Stimulated activated CD8-positive, alpha-beta memory T cell treated with anti-CD3 and anti-CD28 coated beads, Interleukin-7, amount 100 ng/mL, for 4 hours (primary cell): ENCODE measurements at places on chromosomes 11 and 22.
A peak's percentile ranks its signal among the peaks of the same experiment; 100 is the strongest.

DNA sequence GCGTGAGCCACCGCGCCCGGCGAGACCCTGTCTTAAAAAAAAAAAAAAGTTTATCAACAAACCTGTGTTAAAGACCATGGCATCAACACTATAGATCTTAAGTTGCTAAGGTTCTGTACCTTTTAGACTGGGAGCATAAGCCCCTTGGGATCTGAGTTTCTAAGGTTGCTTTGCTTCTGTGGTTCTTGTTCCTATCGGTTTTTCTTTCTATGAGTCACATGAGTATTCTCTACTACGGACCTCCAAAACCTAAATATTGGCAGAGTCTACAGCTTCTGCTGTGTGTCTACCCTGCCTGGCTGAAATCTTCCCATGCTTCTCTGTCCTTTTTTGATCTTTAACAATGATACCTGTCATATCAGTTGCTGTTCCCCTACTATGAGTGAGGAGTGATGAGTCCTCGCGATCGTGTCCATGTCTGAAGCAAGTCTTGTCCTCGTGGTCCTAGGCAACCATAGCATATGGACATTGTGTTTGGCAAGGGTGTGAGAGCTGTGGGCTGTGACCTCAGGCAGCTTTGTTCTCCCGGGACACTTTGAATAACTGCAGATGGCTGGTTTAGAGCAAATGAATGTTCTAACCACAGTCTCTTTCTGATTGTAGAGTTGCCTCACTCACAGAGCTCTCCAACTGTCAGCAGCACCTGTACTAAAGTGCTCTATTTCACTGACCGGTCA is 9.0 kb upstream of the DLAT start:
- DNase-seq: no peak

DNA sequence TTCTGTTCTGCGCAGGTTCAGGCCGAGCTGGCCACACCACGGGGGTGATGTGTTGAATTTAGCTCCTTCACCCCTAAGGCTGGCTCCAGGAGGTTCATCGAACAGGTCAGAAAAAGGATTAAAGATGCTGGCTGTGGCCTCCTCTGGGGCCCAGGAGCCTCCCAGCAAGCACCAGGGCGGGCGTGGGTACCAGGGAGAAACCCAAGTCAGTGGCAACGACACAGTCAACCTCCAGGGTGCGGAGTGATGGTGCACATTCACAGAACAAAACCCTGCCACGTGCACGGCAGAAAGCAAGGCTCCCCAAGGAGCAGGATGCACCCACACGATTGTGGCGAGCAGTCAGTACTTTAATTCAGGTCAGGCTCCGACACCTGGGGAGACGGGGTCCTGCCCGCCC is 10.8 kb downstream of the C11orf24 start:
- no peak for DNase-seq

- no peak for DNase-seq
These were observed 8.8 kb downstream of the OSBPL5 start for GRCh38 chr11:3156282-3156660.

- no peak for DNase-seq
These were observed 70.3 kb upstream of the WNT7B start for GRCh38 chr22:46047226-46047625.

- no peak for DNase-seq
These were observed 2.6 kb upstream of the VWCE start for GRCh38 chr11:61297746-61298145.

DNA sequence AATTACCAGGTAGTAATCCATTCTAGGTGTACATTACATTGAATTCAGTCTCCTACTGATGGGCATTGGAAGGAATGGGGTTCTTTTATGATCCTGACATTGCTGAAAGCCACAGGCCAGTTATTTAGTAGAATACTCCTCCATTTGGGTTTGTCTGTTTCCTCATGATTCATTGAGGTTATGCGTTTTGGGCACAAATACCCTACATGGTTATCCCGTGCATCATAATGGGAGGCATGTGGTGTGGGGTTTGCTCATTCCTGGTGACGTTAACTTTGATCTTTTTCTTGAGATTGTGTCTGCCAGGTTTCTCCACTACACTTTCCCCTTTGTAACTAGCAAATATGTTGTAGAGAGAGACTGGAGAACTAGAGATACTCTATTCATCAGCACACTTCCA is 5.5 kb downstream of the FOLR3 start:
- DNase-seq: peak; percentile 4

DNA sequence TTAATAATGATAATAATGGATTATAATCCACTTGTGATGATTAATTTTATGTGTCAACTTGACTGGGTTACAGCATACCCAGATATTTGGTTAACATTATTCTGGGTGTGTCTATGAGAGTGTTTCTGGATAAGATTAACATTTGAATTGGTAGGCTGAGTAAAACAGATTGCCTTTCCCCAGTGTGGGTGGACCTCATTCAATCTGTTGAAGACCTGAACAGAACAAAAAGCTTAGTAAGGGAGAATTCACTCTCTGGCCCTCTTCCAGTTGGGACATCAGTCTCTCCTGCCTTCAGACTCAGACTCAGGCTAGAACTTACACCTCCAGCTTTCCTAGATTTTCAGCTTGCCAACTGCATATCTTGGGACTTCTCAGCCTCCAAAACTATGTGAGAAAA is 37.3 kb upstream of the RRAS2 start:
- DNase-seq: no peak

GRCh38 chr11:109695696-109696095 is 273.7 kb downstream of the C11orf87 start:
- DNase-seq: no peak

- no peak for DNase-seq
These were observed 34.4 kb upstream of the FJX1 start for GRCh38 chr11:35583843-35584242.

GRCh38 chr11:1926156-1927025 is 6.9 kb downstream of the TNNT3 start:
- DNase-seq: no peak

GRCh38 chr11:114774599-114775361 is 96.5 kb downstream of the NXPE2 start:
- DNase-seq: no peak

GRCh38 chr22:24580276-24580675 is 12.6 kb downstream of the LRRC75B start:
- DNase-seq: no peak

- no peak for DNase-seq
These were observed 621 bp downstream of the TSPO start for GRCh38 chr22:43152003-43152356.

- no peak for DNase-seq
These were observed 206.0 kb upstream of the CHORDC1 start for GRCh38 chr11:90428836-90429235.

DNA sequence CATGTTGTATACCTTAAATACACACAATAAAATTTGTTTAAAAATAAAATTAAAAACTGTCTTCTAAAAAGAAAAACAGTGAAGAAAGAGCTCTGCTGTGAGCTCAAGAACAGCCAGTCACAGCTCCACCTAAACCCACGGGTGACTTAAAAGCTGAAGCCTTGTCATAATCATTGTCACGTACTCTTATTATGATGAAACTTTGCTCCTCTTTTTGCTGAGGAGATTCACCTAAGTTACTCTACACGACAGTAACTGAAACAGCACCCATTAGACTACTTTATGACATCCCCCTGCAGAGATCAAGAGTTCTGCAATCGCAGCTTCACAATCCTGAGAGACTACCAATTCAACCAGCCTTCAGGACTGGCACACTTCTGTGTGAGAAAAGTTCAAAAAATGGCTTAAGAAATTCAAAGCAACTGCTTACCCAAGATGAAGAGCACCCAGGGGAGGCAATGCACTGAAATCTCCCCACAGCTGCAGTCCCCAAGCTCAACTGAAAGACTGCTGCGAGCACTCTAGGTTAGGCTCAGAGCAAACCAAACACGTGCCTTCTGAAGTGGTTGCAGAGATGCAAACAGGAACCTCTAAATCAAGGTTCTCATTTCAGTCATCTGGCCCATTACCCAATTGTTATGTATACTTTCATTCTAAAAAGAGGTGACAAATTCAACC is at the start of gene JAML:
TSS of gene JAML (minus strand) at position 501 of the 678 bp plus-strand sequence. CDS start 10,145 bp downstream, outside the sequence.
- DNase-seq: no peak

- no peak for DNase-seq
These were observed 71.8 kb upstream of the PITPNB start for GRCh38 chr22:27990879-27991278.

DNA sequence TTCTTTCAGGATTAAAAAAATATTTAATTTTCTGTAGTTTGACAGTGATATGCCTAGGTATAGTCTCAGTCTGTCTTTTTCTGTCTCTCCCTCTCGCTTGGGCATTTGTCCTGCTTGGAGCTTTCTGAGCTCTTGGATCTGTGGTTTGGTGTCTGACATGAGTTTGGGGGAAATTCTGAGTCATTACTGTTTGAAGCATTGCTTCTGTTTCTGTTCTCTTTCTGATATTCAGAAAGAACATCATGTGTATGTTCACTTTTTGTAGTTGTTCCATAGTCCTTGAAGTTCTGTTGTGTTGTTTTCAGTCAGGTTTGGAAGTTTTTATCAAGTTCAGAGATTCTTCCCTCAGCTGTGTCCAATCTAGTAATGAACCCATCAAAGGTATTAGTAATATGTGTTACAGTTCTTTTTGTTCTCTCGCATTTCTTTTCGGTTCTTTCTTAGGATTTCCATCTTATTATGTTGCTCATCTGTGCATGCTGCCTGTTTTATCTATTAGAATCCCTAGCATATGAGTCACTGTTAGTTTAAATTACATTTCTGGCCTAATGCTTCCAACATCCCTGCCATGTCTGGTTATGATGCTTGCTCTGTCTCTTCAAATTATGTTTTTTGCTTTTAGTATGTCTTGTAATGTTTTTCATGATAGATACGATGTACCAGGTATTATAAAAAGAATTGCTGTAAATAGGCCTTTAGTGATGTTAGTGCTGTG is 48.4 kb downstream of the DDX10 start:
- no peak for DNase-seq

- DNase-seq: no peak
These were observed 1157.5 kb upstream of the RAG2 start for GRCh38 chr11:37755521-37755920.

DNA sequence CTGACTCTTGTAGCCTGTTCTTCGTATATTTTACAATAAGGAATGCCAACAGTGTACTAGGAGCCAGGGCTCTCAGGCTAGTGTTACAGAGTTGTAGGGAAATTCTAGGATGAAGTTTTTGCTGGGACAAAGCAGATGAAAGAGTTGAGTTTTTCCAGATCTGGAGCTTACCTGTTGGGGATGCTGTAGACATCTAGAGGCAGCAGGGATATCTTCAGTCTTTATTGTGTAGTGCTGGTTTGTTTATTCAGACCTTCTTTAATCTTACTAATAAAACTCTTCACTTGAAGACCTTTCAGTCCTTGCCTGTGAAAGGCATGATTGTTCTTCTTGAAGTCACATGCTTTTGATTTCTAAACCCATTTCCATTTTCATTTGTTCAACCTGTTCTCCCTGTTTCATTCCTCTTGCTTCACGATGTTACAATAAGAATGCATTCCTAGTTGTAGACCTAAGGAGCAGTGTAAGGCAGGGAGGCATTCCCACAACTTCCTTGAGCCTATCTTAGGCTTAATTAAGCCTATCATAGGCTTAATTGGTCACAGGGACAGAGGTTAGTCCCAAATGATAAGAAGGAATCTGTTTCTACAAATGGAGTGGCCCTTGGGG is 7.9 kb upstream of the SLC37A2 start:
- DNase-seq: no peak

- DNase-seq: no peak
These were observed 17.5 kb upstream of the TMEM191C start for GRCh38 chr22:21449531-21450319.

DNA sequence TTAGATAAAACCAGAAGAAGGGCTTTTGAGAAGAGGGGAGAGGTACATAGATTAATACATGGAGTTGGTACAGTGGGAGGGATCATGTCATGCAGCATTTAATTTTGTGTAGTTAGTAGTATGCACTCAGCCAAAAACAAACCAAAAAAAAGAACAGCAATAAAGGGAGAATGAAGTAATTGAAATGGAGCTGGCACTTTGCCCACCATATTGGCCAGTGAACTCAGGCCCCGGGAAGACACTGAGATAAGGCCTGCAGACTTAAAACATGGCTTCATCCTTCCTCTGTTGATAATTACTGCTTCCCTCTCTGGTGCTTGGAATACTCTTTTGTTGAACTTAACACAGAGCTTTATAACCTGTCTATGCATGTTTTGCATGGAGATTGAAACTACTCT is 3.1 kb downstream of the PANX1 start:
- no peak for DNase-seq

DNA sequence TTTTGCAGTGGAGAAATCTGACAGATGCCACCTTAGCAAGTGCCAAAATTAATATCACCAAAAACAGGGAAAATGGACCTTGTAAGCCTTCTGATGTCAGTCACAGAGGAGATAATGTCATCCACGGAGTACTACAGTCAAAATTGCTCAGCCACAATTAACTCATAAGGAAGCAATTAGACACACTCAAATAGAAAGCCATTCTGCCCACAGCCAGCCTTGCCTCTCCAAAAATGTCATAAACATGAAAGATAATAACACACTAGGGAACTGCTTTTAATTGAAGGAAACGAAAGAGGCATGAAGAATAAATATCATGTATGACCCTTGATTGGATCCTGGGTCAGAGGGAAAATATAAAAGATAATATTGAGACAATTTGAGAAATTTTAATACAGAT is 505.6 kb upstream of the API5 start:
- DNase-seq: no peak

DNA sequence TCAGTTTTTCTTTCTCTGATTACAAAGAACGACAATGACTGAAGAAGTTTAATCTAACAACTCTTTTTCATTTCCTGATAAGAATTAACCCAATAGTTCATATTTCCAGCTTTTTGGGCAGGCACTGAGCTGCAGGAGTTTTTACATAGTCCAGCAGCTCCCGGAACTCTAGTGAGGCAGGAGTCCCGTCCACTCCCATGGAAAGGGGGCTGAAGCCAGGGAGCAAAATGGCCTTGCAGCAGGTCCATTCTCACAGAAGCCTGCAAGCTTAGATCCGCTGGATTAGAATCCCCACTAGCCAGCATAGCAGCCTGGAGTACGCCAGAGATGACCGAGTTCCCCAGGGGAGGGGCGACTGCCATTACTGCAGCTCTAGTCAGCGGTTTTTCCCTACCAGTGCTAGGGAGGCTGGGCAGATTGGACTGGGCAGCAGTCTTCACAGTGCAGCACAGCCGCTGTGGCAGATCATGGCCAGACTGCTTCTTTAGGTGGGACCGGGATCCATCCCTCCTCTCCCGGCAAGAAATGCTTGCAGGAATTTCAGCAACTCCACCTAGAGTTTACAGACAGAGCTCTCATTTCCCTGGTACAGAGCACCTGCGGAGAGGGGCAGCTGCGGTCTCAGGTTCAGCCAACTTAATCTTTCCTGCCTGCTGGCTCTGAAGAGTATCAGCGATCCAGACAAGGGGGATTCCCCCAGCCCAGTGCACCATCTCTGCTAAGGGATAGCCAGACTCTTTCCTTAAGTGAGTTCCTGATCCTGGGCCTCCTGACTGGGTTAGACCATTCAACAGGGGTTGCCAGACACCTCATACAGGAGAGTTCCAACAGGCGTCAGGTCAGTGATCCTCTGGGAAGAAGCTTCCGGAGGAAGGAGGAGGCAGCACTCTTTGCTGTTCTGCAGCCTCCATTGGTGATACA is 742 bp upstream of the CASP4 start:
- no peak for DNase-seq

DNA sequence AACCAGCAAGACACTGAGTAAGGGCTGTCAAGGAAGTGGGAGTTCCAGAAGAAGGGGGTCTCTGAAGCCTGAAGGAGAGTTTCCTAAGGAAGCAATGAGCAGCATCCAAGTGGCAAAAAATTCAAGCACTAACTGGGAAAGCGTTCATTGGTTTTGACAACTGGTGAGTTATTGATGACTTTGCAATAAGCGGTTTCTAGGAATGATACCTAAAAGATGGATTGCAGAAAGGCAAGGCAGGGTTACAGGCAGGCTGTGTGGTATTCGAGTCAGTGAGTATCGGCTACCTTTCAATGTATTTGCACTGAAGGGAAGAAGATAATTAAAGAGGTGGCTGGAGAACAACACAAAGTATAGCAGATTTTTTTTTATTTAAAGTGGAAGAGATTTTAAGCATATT is 59.3 kb upstream of the NCAM1 start:
- DNase-seq: no peak
